AG04450 (cell line): ENCODE measurements at places on chromosomes 5 and 9.

- DNase-seq, result no peak
These were observed 1231.3 kb upstream of the CDH18 start for GRCh38 chr5:21219251-21219650.

GRCh38 chr5:122439645-122440044 is 127.6 kb downstream of the SNCAIP start:
- no peak for DNase-seq

- peak; percentile 93 for DNase-seq
These were observed 30.4 kb downstream of the RNF145 start for GRCh38 chr5:159178978-159179377.

DNA sequence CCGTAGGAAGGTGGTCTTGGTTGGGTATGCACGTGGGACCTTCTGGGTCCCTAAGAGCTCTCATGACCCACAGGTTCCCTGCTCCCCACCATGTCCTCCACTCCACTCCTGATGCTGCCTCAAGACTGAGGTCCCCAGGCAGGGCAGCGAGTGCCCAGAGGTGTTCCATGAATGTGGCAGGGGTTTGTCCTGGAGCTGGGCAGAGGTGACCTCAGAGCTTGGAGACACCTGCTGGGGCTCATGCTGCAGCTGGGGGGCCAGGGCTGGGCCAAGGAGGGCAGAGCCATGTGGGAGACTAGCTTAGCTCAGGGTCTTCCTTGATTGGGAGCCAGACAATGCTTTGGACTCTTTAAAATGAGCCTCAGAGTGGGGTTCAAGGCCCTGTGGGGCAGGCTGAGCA is 74.0 kb upstream of the PITX1 start:
- DNase-seq, result no peak

GRCh38 chr9:133111808-133112662 is 9.0 kb downstream of the RALGDS start:
- no peak for DNase-seq

GRCh38 chr9:133477992-133478850 is 678 bp downstream of the SLC2A6 start:
- DNase-seq, result no peak

- DNase-seq, result no peak
These were observed 61.2 kb downstream of the FYB1 start for GRCh38 chr5:39158127-39158593.

DNA sequence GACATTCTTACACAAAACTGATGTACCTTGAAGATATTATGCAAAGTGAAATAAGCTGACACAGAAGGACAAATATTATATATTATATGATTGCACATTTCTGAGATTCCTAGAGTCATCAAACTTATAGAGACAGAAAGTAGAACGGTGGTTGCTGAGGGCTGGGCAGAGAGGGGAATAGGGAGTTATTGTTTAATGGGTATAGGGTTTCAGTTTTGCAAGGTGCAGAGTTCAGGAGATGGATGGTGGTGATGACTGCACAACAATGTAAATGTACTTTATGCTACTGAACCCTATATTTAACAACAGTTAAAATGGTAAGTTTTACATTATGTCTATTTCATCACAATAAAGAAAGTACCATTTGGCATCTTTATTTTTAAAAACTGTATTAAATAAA is 315.8 kb upstream of the POU5F2 start:
- DNase-seq, result no peak

DNA sequence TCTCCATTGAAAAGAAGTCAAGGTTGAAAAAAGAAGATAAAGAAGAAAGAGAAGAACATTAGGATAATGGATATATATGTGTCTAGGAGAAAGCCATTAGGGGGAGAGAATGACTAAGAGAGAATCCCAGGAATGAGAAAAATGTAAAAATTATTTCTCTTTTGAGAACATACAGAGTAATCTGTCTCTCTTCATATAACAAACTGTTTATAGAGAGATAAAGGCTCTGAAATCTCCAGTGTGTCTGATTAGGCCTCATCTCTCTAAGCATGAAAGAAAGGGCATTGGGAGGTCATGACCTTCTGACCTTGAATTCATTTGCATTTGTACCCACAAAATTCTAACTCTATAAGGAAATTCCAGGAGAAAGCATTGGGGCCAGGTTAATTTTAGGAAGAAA is 3.5 kb upstream of the MPDZ start:
- no peak for DNase-seq

GRCh38 chr9:99150451-99151171 is 45.7 kb downstream of the TGFBR1 start:
- no peak for DNase-seq

GRCh38 chr5:40551496-40552491 is 127.9 kb upstream of the PTGER4 start:
- peak; percentile 96 for DNase-seq

DNA sequence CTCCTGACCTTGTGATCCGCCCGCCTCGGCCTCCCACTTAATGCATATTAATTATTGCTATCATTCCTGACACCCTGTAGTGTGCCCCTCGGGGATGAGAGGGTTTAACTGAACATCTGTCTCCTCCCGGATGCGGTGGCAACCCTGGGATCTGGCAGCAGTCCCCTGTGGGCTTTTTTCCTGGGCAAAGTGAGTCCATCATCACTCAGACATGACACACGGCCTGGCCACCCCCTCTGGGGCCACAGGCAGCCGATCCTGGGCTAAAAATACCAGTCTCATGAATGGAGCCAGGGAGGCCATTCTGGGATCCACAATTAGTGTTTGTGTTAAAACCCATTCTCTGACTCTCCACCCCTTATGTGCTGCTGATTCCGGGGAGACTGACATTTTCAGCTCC is 161.2 kb downstream of the RGS3 start:
- DNase-seq, result no peak
